ENCODE measurements at places on chromosomes 13 and 19.
A peak's percentile ranks its signal among the peaks of the same experiment; 100 is the strongest.

DNA sequence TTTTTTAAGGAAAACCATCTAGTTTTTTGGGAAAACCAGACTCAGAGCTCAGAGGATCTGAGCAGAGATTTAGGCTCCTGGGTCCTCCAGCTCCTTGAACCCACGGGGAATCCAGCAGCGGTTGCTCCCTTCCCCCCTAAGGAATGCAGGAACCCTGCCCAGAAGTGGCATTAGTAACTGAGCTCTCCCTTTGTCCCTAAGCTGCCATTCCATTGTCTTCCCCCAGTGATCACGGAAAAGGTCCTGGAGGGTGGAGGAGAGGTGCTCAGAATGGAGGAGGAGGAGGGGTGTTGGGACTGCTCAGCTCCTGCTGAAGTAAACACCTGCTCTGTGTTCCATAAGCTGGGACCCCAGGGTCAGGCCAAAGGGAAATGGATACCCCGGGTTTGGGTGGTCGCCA is 16.8 kb upstream of the OR1M1 start:
- no peak for DNase-seq

- DNase-seq, result no peak
These were observed 186.2 kb downstream of the POSTN start for GRCh38 chr13:37412241-37412921.

- DNase-seq, result no peak
These were observed 29.1 kb downstream of the EPS15L1 start for GRCh38 chr19:16442386-16443276.

DNA sequence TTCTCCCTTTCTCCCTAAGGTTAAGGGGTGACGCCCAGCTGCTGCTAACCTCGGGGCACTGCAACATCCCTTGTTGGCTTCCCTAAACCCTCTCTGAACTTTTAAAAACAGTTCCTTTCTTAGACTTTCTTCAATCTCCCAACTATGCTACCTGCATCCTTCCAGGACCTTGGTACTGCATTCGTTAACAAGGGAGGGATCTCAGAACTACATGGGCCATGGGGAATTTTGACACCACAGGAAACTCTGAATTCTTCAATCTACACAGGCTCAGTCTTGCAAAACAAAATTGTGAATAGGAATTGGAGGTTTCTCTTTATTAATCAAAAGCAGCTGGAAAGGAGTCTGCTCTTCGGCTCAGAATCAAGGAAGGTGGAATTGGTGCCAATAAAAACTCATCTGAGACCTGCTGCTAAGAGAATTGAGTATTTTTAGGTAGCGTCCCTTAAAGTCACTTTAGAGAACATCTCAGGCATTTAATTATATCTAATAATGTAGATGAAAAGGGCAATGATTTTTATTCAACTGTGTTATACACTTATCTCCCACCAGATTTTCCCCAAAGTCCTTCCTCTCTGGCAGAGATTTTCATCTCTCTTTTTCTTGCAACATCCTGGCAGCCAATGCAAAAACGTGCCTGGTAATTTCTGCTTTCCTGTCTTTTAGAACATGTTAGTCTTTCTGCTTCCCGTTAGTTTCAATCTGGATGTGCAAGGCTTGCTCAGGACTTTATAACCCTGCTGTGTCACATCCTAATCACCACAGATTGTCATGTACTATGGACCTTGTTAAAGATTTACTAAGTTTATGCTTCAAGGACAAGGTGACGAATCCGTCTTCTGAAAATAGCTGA is 69.1 kb upstream of the SLC15A1 start:
- DNase-seq, result peak; percentile 33

- no peak for DNase-seq
These were observed 340.8 kb downstream of the KLF5 start for GRCh38 chr13:73399347-73400216.

GRCh38 chr13:68304286-68304893 is 1074.3 kb upstream of the PCDH9 start:
- DNase-seq, result peak; percentile 6

GRCh38 chr13:99285432-99286182 is 21.6 kb downstream of the GPR183 start:
- no peak for DNase-seq

DNA sequence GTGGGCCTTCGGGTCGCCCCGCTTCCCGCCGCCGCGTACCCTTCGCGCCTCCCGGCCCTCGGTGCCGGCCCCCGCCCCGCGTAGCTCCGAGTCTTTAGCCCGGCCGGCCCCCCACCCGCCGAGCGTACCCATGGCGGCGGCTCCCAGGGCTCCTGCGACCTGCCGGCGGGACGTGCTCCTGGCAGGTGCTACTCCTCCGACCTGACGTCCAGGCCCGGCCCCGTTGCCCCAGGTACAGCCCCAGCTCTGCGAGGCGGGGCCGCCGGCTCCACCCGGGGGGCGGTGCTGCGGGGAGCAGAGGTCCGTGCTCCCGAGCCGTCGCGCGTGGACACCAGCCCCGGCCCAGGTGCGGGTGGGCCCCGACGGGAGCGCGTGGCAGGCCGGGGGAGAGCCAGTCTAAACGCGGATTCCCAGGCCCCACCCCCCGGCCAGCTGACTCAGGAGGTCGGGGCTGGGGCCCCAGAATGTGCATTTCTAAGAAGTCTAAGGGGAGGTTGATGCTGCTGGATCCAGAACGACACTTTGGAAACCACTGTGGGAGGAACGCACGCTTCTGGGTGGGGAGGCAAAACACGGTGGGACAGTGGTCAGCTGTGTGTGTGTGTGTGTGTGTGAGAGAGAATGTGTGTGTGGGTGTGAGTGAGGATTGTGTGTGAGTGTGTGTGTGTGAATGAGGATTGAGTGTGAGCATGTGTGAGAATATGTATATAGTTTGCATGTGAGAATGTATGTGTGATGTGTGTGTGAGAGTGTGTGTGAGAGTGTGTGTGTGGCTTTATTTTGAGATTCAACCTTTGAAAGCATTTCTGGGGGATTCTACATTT is at the start of gene SLC15A1:
Gene SLC15A1, minus strand, starts transcription at position 206 of the 824 bp plus-strand sequence. Its CDS starts 74 bp downstream, at position 132.
- DNase-seq, result no peak

DNA sequence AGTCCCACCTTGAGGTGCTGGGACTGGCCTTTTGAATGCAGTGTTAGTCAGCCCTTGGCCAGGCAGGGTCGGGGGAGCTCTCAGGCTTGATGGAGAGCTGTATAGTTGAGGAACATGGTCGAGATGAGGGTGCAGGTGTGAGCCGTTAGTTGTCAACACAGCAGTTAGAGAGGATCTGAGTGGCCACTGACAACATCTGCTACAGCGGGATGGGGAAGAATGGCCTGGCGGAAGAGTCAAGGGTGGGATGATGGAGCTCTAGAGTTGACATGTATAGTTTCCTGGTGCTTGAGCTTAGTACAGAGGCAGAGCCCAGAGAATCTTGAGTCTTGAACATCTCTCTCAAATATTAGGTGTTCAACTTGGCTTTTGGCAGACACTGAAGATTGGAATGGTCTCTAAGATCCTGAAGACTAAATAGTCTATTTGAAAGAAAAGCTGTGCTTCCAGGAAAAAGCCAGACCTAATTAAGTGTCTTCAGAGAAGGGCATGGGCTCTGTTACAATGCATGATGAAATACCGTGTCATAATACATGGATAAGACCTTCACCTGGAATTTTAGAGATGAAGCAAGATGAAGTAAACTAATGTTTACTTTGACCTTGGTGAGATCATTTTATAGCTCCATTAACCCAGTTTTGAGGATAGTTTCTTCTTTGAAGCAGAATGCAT is 9.7 kb downstream of the PCCA start:
- no peak for DNase-seq

Data from A549 (cell line).